CD14-positive monocyte (primary cell): ENCODE measurements at places on chromosomes 1 and 21. TPM values are rescaled to one million over a fixed set of nuclear protein-coding genes. Genes with fewer than 3 reads are reported as not detected.
A peak's percentile ranks its signal among the peaks of the same experiment; 100 is the strongest.

DNA sequence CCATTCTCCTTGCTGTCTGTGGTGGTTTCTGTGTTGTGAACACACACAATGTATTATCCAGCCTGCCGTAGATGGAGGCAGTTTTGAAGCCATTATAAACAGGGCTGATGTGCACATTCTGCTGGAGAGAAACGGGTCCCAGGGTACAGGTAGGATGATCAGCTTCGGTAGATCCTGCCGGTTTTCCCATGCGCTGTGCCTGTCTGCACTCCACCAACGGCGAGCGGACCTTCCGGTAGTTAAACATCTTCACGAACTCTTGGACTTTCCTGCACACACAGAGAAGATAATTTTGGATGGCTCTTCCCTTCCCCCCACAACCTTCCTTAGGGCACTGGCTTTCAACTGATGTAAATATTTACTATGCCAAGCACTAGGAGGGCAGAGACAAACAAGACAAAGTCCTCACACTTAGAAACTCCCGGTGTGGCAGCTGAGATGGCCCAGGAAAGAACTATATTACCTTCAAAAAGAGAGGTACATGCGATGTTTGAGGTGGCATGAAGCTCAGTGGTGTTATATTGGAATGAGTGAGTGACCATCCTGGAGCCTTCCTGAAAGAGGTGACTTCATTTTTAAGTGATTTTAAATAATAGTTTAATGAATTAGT lies 41.7 kb downstream of the ALPL start:
- DNase-seq: no peak

GRCh38 chr1:76901158-76901767 lies 34.0 kb downstream of the ST6GALNAC5 start:
- peak; percentile 6 for DNase-seq

GRCh38 chr1:231065510-231066241 lies 25.6 kb upstream of the FAM89A start:
- no peak for DNase-seq

DNA sequence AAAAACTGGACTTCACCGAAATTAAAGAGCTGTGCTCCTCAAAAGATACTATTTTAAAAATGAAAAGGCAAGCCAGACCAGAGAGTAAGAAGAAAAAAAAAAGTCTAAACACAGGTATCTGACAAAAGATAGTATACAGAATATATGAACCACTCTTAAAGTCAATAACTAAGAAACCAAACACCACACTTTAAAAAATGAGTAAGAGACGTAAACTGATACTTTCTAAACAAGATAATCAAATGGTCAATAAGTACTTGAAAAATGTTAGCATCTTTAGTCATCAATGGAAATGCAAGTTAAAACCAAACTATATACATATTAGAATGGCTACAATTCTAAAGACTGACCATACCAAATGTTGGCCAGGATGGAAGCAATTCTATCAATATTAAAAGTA lies 77.6 kb downstream of the EVI5 start:
- no peak for DNase-seq

DNA sequence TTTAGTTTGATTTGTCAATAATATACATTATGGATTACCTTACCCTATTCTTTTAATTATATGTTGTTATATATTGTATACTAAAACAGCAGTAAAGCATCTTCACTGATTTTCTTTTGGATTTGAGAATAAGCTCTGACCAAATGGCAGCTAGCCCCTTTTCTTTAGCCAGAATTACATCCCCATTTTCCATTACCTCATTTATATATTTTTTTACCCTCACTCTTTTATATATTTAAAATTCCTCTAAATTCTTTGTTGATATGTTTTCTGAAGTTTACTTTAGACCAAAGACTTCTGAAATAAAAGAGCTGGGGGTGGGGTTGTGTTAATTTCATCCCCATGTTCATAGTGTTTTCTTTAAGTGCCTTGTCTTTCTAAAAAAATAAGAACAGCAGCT lies 24.6 kb downstream of the ANGPTL1 start:
- no peak for DNase-seq

CDC42 gene
- polyA plus RNA-seq: 606 TPM
